ENCODE measurements at places on chromosomes 5 and 9.

GRCh38 chr5:151383011-151383410 is 35.7 kb upstream of the SLC36A2 start:
- DNase-seq = no peak

- DNase-seq = no peak
Observed at GRCh38 chr9:20760246-20760891, 76.3 kb downstream of the FOCAD start.

DNA sequence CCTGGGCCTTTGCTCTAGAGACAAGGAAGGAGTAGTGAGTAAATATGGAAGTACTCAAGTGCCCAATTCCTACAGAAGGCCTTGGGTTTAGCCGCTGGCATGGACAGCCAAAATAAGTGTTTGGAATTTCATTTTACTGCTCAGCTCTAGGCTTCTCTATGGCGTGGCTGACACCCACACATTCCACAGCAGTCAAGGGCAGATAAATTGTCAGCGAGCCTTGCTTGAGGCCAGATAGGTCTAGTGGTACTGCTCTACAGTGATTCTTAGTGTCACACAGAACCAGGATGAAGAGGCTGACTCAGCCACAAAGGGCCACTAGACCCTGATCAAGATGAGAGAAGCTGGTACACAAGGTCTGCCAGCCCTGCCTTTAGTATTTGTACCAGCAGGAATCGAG is 111.0 kb upstream of the NFIB start:
- DNase-seq = no peak

DNA sequence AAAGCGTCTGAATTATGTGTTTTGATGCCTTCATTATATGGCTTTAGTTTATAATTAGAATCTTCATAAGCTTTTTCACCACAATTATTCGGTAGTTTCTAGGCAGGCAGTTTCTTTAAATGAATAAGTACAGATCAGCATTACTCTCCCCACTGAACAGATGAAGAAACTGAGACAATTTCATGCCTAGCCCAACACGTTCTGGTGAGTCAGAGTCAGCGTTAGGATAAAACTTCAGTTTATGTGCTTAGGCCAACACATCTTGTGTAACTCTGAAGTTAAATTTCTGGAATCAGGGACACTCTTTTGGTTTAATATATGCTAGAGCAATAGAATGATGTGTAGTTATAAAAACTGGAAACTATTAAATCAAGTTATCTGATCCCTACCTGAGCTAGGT is 186.7 kb upstream of the ELL2 start:
- DNase-seq = no peak

DNA sequence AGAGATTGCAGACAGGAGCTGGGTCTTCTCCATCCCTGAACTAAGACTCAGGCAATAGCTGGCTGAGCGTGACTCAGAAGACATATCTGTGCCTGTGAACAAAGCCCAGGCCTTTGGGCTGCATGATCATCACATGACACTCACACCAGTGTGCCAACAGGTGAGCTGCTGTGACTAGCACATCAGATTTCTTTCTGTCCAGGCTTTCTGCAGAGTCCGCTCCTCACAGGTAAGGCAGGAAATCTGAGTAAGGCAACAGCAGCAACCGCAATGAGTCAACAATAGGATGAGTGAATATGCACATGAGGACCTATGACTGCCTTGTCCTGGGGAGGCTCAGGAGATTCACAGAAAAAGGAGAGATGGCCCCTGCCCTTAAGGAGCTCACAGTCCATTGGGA is 293.6 kb downstream of the ACTL7B start:
- DNase-seq = no peak

GRCh38 chr9:92432972-92433548 is 8.8 kb upstream of the OMD start:
- DNase-seq = no peak

- no peak for DNase-seq
Observed at GRCh38 chr9:105438141-105438806, 9.6 kb upstream of the FSD1L start.
